ENCODE measurements at places on chromosomes 5 and 9.

- no peak for ATAC-seq
These were observed at the start of gene INSYN2B for GRCh38 chr5:169980418-169981053. INSYN2B (minus strand) TSS chr5:169980495; CDS start chr5:169883898, 96,597 bp downstream.

DNA sequence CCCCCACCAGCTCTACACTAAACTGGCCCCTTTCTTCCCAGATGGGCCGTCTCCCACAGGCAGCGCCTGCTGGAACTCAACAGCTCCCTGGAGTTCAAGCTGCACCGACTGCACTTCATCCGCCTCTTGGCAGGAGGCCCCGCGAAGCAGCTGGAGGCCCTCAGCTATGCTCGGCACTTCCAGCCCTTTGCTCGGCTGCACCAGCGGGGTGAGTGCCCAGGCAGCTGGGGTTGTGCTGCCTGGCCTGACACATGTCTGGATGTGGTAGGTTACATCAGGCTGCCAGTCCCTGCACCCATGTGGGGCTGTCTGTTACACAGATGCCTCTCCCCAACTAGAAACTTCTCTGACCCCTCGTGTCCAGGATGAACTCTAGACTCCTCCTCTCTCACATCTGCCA is 9.8 kb downstream of the NHP2 start:
- ATAC-seq = no peak

DNA sequence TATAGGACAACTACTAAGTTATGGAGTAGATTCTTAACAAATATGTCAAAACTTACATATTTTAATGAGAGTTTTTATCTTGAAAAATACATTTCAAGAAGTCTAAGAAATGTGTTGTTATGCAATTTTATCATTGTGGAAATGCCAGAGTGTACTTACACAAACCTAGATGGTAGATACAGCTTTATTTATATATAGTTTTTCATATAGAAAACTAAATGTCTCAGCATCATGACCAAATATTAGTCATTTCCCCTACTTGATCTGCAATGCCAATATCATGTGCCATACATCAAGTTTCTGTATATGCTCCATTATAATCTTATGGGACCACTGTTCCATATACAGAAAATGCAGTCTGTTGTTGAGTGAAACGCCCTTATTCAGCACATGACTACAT is 28.7 kb downstream of the CAST start:
- no peak for ATAC-seq

DNA sequence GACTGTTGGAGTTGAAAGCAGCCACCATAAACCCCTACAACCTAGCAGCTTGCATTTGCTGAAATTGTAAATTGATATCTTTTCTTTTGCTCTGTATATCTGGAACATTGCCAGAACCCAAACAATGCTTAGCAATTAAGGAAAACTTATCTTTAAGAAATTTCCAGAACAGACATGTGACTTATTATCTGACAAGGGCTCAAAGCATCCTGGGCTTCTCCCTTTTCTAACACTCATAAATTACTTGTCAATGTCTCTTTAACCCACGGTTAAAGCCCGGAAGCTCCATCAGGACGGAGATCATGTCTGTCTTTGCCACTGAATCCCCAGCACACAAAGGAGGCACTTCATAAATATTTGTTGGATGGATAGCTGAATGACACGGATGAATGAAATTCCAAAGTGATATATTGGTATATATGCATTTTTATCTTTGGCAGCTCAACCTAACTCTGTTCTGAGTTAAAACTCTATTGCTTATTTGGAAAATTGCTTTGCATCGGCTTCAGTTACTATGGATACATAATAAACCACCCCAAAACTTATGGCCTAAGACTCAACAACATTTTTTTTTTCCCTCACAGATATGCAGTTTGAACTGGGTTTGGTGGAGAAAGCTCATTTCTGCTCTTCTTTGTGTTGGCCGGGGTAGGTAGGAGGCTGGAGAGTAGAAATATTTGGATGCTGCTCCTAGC is 103.1 kb upstream of the CLINT1 start:
- ATAC-seq = no peak

DNA sequence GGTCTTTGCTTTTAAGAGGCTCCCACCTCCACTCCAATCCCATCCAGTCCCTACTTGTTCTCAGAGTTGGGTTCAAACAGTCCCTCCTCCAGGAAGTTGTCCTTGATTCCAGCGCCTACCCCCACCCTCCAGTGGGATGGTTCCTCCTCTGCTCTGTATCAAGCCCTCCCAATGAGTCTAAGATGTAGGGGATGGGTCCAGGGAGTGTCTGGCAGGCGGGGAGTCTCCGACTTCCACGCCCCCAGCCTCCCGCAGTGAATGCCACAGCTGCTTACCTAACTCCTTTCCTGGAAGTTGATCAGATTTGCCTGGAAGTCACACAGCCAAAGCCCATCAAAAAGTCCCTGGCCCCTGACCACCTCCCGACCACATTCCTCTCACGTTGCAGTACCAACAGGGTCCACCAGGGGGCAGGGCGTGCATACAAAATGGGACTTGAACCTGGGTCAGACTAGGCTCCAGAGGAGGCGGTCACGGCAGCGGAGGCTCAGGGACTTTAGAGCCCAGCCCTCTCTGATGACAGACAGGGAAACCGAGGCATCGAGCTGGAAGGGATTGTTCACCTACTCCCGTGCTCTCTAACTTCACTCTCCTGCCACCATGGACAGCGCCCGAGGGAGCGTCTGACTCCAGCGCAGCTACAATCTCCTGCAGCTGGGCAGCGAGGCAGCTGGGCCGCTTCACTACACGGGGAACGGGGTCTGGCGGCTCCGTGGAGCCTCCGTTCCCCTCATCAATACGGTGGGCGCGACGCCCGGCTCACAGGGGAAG is 25.0 kb upstream of the TDRD7 start:
- ATAC-seq = no peak

- ATAC-seq = no peak
These were observed 1217.9 kb upstream of the ACO1 start for GRCh38 chr9:31166516-31166915.

DNA sequence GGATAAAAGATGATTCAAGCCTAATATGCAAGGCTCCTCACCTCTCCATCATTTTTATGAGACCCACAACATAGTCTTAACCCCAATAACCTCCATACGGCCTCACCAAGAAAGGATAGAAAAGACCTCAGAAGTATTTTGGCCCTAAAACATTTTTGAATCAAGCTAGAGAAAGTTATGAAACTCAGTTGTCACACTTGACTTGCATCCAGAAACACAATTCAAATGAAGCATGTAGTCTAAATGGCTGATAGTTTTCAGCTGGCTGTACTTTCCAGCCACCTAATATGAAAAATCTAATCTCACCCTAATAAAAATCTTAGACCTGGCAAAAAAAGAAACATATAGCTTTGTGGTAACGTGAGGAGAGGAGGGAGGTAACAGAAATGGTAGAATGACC is 116.1 kb downstream of the ARL15 start:
- no peak for ATAC-seq

DNA sequence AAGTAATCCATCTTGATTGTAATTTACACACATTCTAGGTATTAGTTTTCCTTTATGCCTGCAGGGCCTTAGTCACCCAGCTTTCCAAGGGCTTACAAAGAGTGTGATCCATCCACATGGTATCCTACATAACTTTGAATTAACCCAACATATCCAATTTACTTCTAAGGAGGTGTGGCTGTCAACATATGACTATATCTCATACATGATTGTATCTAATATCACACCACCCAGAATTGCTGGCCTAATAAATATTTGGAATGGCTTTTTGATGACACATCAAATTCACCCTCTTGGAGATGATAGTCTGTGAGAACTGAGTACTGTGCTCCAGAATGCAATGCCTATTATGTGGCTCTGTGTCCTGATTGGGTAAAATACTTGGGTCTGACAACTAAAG is 363.3 kb upstream of the GRIN3A start:
- no peak for ATAC-seq
